Activated naive CD4-positive, alpha-beta T cell treated with Interleukin-2 at 50 U/mL for 16 hours (primary cell): ENCODE measurements at places on chromosomes 3 and 15.
A peak's percentile ranks its signal among the peaks of the same experiment; 100 is the strongest.

DNA sequence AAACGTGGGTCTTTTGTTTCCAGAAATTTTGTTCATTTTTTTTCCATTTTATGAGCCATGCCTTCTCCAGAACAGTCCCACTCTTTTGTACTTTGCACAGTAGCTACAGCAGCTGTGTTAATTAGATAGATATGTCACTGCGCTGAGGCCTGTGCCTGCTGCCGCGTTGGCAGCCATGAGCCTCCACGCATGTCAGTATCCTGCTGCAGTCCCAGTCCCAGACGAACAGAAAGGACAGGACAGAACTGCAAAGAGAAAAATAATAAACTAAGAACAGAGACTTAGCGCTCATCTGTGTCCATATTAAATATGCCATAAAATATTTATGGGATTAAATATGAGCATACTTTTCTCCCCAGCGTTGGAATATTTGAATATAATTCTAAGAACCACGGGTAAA lies 442.4 kb upstream of the RARB start:
- no peak for DNase-seq

DNA sequence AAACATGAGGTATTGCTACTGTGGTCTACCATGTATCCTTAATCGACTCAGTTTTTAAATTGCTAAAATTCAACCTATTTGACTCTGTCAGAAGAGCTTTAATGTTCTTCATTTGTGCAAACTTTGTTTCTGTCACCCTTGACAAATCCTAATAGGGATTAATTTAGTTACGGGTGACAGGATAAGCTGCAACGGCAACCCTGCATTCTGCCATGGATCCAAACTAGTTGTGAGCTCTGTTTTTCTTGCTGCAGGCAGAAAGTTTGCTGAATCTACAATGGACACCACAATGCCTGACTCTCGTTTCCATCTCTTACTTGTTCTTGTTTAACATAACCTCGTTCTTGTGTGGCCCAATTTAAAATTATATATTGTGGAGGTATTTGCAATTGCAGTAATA lies 352.3 kb downstream of the ROBO2 start:
- no peak for DNase-seq

DNA sequence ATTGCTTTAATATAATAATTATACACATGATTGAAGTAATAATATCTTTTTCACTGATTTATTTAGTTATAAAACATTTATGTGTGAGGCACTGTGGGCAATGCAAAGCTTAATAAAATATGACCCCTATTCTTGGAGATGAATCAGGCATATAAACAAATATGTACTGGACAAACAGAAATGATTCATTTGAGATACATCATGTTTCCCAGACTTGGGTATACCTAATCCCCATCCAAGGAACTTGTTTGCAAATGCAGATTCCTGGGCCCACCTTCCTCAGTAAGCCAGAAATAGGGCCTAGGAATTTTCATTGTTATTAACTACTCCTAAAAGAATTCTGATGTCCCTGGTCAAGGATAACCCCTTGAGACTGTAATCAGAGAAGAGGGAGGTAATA lies 184.2 kb downstream of the CHL1 start:
- no peak for DNase-seq

DNA sequence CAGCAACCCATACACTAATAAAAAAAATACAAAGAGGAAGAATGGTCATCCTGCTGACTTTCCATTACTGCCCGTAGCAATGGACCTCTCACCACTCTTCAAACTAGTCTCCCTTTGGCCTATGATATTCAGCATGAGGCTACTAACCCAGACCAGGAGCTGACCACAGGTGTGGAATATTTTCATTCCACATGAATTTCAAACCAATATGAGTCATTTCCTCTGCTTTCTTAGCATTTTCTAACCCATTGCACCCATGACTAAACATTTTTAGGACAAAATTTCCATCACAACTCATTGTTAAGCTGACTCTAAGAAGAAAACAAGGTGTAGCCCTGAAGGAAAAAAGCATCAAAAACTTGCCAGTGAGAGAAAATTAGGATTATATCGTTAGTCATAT lies 34.0 kb upstream of the ZPLD1 start:
- no peak for DNase-seq

DNA sequence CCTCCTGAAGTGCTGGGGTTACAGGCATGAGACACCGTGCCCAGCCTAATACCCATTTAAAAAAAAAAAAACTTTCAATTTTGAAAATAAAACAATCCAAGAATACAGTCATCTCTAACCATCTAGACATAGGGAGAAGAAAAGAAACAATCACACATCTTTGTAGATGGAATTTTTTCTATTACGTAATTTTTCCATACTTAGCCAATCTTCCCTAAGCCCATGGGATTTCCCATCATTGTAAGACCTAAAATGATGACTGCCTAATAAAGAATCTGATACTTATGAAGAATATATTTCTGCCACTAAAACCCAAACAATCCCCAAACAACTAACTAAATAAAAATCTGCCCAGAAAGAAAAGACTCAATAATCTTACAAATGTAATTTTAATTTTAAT lies 88.7 kb downstream of the CBLB start:
- DNase-seq, result no peak

- DNase-seq, result no peak
These were observed 155.0 kb upstream of the SUCLG2 start for GRCh38 chr3:67809370-67809935.

GRCh38 chr15:75314552-75315290 lies 21.1 kb upstream of the COMMD4 start:
- no peak for DNase-seq

- DNase-seq, result no peak
These were observed 128.4 kb upstream of the IGSF10 start for GRCh38 chr3:151589311-151589710.

- DNase-seq, result no peak
These were observed 19.0 kb downstream of the SLCO3A1 start for GRCh38 chr15:91872356-91873137.

- DNase-seq, result no peak
These were observed 494.8 kb downstream of the FHIT start for GRCh38 chr3:60756241-60757030.

GRCh38 chr3:44954962-44955361 lies 21.0 kb downstream of the ZDHHC3 start:
- no peak for DNase-seq

- DNase-seq, result no peak
These were observed 560 bp upstream of the TTLL13 start for GRCh38 chr15:90248789-90249202.

DNA sequence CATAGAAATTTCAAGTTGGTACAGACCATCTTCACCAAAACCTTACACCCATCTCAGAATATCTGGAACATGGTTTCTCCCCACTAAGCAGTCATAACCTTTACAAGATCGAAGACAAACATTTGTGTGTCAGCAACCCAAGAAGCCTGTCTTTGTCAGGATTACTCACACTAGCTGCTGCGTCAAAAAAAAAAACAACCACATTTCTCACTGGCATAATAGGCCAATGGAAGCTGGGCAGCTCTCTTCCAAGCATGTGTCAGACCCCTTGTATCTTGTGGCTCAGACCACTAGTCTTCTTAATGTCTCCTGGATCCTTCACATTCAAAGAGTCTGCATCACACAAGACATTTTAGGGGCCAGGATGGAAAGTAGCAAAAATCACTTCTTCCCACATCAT lies 266.9 kb upstream of the IGF1R start:
- no peak for DNase-seq

- no peak for DNase-seq
These were observed 140.8 kb downstream of the UNC13C start for GRCh38 chr15:54119051-54119450.

DNA sequence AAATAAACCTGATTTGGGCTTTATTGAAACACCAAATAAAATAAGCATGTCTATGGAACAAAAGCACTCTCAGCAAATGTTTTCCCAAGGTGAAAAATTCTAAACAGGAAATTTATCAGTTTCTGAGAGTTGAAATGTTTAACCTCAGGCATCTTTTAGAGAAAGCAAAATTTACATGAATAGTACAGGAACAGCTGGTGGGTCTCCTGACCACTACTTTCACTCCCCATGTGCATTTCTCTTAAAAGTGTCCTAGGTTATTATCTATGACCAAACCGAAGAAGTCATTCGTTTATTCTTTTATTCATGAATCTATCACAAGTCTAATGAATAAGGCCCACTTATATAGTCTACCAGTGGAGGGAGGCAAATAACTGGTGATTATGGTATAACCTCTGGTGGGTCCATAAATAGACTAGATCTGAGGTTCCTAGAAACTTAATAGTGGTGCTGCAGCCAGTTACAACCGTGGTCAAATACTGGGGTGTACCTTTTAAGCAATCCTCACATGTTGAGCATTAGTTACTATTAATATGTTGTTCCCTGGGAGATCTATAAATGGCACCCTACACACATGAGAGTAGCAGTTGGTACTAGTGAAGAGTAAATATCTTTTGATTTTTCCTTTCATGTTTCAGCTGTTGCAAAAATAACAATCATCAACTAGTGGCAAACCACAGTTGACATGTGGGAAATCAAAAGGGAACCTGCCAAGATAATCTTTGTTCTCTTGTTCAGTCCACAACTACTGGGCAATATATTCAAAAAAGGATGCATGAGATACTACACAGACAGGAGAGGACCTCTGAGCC lies 169.3 kb upstream of the STAC start:
- DNase-seq, result no peak

GRCh38 chr3:188796122-188796631 lies 375.6 kb upstream of the TPRG1 start:
- no peak for DNase-seq

DNA sequence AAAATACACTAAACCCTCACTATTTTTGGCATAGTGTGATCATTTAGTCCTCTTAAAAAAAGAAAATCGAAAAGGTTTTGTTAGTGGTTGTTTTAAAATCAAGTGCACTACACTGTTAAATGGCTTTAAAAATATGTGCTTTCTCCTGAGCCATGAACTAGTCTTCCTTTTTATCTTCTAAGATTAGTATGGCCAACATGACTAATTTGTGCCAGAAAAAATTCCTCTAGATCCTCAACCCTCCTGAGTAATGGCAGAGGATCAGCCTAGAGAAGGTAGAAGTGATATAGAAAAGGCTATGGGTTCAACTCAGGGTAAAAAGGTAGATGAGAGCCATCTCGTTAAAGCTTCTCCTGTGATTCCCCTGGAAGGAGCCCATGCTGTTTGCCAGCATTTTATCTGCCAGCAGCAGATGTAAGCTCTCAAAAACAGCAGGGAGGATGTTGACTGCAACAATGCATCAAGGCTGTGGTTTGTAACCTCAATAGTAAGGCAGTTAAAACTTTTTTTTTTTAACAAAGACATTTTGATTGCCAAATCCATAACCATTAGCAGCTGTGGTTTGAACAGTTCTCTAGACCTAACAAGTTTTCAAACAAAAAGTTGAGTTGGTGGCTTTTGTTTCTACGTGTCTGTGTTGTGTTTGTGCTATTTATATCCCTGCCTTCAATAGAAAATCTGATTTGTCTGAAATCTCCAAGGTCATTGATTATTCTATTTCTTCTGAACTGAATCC lies 30.2 kb upstream of the ZNF609 start:
- peak; percentile 16 for DNase-seq

GRCh38 chr15:36422631-36423030 lies 156.8 kb upstream of the CDIN1 start:
- no peak for DNase-seq

DNA sequence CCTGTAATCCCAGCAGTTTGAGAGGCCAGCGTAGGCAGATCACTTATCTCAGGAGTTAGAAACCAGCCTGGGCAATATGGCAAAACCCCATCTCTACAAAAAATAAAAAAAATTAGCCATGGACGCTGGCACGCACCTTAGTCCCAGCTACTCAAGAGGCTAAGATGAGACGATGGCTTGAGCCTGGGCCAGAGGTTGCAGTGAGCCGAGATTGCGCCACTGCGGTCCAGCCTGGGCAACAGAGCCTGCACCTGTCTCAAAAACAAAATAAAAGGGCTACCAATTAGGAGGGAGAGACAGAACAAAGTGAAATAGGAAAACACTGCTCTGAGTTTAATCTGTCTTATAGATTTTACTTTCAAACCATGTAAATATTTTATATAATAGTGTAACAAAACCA lies 33.8 kb downstream of the MSL2 start:
- DNase-seq, result no peak

- DNase-seq, result no peak
These were observed 28.9 kb downstream of the GNB5 start for GRCh38 chr15:52162260-52162659.

DNA sequence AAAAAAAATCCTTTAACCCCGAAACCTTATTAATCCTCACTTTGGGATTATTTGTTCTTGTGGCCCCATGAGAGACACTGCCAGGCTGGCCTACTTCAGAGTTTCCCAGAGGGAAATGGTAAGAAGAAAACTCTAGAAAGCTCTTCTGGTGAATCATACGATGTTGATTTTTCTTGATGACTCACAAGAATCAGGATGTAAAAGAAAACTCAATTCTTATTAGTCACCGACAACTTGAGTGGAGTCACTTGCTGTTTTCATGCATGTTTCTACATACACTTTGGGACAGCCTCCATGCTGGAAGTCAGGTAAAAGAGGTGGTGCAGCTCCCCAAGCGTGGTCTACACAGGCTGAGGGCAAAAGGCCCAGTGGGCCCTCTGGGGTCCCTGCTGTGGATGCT lies 42.8 kb downstream of the MYO5C start:
- no peak for DNase-seq

DNA sequence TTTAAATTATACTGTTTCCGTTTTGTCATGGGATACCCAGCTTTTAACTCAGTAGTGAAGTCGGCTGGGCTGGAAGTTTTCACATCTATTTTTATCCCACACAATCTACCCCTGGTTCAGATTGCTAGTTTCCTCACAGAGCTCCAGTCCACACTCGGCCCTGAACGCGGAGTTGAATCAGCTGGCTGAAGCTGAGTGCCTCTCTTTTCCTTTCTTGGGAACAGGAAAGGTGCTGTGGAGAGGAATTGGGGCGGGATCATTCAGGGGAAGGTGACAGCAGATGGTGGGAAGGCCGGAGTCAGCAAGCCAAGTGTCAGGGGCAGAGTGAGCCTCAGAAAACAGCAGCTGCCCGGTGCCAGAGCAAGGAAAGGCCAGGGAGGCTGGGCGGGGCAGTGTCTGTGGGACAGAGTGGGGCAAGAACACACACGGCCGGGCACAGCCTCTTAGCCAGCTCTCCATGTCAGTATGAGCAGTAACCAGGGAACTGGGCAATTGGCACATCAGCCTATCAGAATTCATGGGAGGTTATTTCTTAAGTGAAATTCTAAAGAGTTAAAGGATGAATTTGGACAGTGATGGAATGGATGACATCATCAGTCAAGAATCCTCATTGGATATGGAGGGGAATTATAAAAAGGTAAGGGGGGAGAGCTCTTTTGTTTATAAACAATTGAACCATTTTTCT lies 135.7 kb upstream of the IL12A start:
- no peak for DNase-seq

DNA sequence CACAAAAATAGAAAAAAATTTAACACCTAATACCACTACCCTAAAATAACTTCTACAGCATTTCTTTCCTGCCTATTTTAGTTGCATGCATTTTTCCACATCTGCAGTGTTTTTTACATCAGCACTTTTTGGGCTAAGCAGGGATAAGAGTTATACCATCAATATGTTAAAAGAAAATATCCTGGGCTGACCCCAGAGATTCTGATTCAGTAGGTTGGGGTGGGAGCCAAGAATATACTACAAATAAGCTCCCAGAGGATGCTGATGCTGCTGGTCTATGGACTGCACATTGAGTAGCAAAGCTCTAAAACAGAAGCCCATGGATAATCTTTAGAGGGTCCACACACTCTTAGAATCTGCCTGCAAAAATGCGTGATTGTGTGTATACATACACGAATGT lies 14.8 kb downstream of the FYCO1 start:
- no peak for DNase-seq
